ENCODE measurements at places on chromosomes 1 and 21. TPM values are rescaled to one million over a fixed set of nuclear protein-coding genes. Genes with fewer than 3 reads are reported as not detected.

The WNT9A gene
- not detected for total RNA-seq

The SPATC1L gene
- total RNA-seq = 7.9 TPM

The LCK gene
- 16.6 TPM for total RNA-seq

The KCNE2 gene
- total RNA-seq = not detected

The S1PR1 gene
- 85.2 TPM for total RNA-seq

The ARMH1 gene
- 19.9 TPM for total RNA-seq

The LSM10 gene
- 59.8 TPM for total RNA-seq

All from activated B cell treated with CpG ODN at 0.5 μM for 24 hours (primary cell).